K562 (cell line): ENCODE measurements at places on chromosomes 6 and 20. TPM values are rescaled to one million over a fixed set of nuclear protein-coding genes. Genes with fewer than 3 reads are reported as not detected.

YTHDF1 gene
- 41.8 and 42.4 TPM in 2 replicates for total RNA-seq

- no peak for DNase-seq
Measured at GRCh38 chr6:139016337-139017213, 12.0 kb upstream of the ABRACL start.

GRCh38 chr20:55882910-55883309, 122.4 kb downstream of the CBLN4 start:
- no peak for DNase-seq

GRCh38 chr6:121516331-121516730, 80.9 kb downstream of the GJA1 start:
- no peak for DNase-seq

DNA sequence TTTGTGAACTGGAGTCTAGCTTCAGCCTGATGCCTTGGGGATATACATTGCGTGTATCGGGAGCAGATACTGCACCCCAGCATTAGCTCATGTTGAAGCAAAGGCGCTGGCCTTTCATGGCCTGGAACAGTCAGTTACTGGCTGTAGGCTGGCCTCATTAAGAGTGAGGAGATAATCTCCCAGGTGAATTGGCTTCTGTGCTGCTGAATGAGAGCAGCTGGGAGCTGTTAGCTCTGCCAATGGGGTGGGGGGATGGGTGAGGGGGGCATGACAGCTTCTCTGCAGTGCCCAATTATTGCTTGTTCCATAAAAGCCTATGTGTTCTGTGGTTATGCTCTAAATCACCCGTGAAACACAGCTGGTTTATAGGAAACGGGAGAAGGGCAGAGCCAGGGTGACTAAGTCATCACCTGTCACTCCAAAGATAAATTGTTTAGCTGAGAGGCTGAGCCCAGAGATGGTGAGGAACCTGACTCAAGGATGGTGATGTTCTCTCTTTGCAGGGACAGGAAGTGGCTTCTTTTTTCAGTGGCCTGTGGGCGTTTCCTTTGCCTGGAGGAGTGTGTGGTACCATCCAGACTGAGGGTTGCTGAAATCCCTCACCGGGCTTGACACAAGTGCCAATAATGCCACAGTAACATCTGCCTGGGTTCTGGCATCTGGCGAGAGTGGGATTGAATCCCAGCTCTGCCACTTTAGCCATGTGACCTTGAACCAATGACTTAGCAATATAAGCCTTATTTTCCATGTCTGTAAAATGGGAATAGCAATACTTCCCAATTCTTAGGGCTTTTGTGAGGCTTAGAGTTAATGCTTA, 170.8 kb downstream of the BCAS1 start:
- no peak for DNase-seq

SPEF1 gene
- total RNA-seq: not detected in 2 replicates

- no peak for DNase-seq
Measured at GRCh38 chr6:57313711-57314471, 3.5 kb upstream of the PRIM2 start.

GRCh38 chr20:37870294-37870693, 32.6 kb upstream of the VSTM2L start:
- no peak for DNase-seq

ECT2L gene
- not detected in 2 replicates for total RNA-seq

ABHD16A gene
- total RNA-seq: 104 and 106 TPM in 2 replicates

GRCh38 chr6:107560657-107561056, 70.7 kb downstream of the SOBP start:
- no peak for DNase-seq

DNA sequence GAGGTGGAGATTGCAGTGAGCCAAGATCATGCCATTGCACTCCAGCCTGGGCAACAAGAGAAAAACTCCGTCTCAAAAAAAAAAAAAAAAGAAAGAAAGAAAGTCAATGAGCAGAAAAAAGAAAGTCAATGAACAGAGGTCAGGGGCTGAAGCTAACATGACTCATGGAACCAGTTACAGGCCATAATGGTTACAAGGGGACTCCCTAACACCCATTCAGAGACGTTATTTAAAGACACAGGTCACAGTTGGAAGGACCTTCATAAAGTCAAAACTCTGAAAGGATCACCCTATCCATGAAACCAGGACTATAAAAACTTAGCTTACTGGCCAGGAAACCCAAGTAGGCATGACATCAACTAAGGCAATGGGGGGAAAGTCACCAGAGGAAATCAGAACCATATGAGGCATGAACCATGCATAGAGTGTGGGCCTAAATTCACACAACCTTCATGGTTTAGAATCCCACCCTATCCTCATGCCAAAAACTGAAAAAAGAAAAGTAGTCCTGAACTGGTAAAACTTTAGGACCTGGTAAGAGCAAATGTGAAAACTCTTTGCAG, 18.2 kb downstream of the FBXL4 start:
- DNase-seq: no peak

DNA sequence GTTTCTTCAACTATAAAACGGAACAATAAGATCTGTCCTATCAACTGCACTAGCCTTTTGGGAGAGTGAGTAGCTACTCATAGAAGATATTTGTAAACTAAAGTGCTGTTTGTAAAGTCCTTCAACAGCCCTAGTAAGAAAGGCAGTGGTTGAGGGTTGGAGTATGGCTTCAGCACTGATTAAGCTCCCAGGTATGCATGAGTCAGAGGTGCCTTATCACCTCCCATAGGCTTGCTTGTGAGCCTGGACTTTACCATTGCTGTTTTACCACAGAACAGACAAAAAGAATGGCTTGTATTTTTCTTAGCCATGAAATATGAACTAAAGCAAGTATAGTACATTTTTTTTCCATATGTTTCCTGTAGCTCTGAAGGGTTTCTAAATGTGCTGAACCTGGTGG, 44.1 kb downstream of the SAMD3 start:
- DNase-seq: no peak

GRCh38 chr20:20710443-20711315, 1.8 kb downstream of the RALGAPA2 start:
- no peak for DNase-seq

GRCh38 chr6:42026540-42026939, 23.8 kb upstream of the TAF8 start:
- DNase-seq: no peak

RCAN2 gene
- 0.04 TPM in 1 of 2 replicates, not detected in the other for total RNA-seq

- no peak for DNase-seq
Measured at GRCh38 chr6:16067568-16067967, 61.3 kb upstream of the MYLIP start.

DNA sequence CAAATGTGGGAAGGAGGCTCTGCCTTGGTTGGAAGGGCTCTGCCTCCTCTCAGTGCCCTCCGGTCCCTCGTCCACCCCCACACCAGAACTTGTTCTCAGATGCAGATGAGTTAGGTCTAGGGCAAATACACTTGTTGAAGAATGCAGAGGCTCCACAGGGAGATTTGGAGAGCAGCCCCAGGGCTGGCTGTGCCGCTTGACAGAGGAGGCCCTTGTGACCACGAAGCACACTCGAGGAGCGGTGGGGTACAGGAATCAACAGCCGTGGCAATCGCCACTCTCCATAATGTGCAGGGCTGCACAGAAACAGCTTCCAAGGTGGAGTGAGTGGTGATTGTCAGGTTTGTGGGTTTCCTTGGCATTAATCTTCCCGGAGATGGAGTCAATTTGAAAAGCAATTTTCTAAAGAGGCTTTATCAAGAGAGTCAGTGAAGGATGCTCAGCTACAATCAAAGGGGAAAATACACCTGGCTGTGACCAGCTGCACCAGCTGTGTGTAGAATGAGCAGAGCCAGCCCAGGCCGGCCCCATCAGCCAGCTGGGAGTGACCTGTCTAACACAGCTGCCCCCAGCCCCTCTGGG, 59.5 kb downstream of the BFSP1 start:
- no peak for DNase-seq

GRCh38 chr20:50804437-50805348, 9.8 kb downstream of the BCAS4 start:
- DNase-seq: no peak

- DNase-seq: peak; percentile 80
Measured at GRCh38 chr6:136420853-136421252, 129.4 kb downstream of the MAP7 start.

DNA sequence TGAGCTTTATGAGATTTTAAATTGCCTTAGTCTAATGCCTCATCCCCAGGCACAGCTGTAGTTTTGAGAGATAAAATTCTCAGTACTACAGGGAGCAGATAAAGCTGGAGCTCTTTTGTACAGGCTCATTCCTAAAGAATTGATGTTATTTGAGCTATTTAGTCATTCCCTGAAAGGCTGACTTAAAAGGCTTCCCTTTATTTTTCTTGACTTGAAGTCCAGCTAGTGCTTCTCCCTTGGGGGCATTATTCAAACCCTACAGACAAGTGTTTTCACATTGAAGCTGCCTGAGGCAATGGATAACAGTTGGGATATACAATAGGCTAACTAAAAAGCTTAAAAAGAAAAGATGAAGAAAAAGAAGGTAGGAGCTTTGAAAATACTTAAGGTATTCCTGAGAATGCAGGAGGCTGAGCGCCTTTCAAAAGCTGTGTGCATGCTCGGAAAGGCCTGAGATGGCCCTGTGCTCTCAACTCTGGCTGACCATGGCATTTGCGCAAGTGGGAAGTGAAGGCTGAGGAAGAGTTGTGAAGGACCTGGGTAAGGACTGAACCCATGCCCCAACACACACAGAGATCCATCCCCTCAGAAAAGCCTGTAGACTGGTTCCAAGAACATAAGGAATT, 315.1 kb downstream of the SMOC2 start:
- DNase-seq: no peak

WFDC2 gene
- total RNA-seq: not detected in 2 replicates

- DNase-seq: peak; percentile 73
Measured at GRCh38 chr6:43013097-43013842, 476 bp downstream of the MEA1 start.

GRCh38 chr6:14750059-14750661, 495.7 kb upstream of the JARID2 start:
- no peak for DNase-seq

OOEP gene
- total RNA-seq: not detected in 2 replicates

- no peak for DNase-seq
Measured at GRCh38 chr6:150211700-150212511, 69.1 kb downstream of the PPP1R14C start.

AIF1 gene
- total RNA-seq: 9.2 and 9.4 TPM in 2 replicates

GRCh38 chr6:159978291-159979135, 9.6 kb downstream of the IGF2R start:
- no peak for DNase-seq

DNA sequence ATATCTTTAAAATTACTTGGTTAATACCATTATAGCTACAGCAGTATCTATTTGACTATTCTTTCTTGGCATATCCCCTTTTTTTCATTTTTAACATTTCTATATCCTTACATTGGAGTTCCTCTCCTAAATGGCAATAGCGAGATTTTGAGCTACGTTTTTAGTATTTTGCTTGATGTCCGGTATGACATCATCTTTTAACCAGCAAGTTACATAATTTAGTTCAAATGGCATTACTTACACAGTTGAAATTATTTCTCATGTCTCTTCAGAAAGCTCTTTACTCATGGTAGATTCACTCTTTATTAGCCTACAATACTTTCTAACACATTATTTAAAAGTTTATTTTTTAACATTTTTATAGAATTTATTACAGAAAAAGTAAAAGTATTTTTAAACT, 701.7 kb upstream of the EPHA7 start:
- no peak for DNase-seq
